HT1080 (cell line): ENCODE measurements at places on chromosomes 2 and 18.

GRCh38 chr2:77443076-77443475 is 79.1 kb downstream of the LRRTM4 start:
- DNase-seq, result peak; percentile 60

DNA sequence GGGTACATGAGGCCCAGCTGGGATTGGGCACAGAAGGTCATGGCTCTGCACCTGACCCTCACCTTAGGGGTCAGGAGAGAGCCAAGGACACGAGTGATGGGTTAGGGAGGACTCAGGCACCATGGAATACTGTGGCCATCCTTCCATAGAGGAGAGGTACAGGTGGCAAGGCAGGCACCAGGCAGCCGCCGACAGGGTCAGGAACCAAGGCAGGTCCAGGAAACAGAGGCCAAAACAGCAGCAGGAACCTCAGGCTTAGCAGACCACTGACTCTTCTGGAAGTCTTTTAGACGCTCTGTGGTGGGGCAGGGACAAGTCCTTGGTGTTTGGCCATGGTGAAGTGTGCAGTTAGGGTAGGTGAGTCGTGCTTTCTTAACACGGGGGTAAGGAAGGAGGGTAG is 128.0 kb downstream of the NEDD4L start:
- no peak for DNase-seq

GRCh38 chr2:191728750-191729624 is 51.1 kb downstream of the NABP1 start:
- DNase-seq, result peak; percentile 10

DNA sequence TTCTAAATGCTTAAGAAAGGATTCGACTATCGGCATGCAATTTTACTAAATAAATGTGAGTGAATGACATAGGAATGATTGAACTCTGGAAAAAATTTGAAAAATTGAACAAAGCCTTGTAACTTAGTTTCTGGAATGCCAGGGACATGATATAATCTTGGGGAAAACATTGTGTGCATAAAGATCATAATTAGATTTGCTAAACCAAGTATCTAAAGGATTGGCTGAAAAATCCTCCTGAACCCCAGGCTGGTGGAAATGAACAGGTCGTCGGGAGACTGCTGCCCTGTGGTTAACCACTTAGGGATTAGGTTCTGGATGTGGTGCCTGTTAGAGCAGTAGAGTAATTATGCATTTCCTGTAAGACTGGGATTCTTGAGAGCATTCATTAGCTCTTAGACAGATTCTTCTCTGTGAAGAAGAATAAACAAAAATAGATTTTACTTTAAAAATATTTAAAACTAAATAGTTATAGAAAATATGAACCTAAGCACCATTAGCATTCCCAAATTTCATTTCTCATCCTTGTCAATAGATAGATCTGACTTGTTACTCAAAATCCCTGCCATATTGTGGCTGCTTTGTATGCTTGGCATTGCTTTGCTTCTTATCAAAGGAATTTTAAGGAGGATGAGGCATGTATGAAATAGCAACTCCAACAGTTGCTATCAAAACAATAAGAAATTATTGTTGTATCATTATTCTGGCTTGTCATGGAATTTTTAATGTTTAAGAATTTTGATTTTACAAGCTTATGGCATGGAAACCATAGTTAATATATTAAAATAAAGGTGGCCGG is 55.9 kb downstream of the LYPD6B start:
- DNase-seq, result peak; percentile 81

GRCh38 chr2:232901736-232902578 is 31.9 kb downstream of the SNORC start:
- peak; percentile 96 for DNase-seq

GRCh38 chr2:240245706-240246105 is 105.2 kb upstream of the OTOS start:
- DNase-seq, result no peak

DNA sequence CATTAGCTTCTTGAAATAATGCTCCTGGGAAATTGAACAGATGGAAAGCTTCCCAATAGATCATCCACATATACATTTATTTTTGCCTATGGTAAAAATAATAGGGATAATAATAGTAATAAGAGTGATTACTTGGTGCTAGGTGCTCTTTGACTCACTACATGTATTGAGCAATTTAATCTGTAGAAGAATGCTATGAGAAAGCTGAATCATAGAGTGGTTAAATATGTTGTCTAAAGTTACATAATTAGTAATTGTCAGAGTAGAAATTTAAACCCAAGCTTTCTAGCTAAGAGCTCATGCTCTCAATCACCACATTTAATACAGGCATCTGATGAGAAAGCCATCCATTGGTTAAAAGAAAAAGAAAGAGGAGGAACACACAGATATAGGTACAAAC is 590.5 kb upstream of the SLC8A1 start:
- DNase-seq, result peak; percentile 7

DNA sequence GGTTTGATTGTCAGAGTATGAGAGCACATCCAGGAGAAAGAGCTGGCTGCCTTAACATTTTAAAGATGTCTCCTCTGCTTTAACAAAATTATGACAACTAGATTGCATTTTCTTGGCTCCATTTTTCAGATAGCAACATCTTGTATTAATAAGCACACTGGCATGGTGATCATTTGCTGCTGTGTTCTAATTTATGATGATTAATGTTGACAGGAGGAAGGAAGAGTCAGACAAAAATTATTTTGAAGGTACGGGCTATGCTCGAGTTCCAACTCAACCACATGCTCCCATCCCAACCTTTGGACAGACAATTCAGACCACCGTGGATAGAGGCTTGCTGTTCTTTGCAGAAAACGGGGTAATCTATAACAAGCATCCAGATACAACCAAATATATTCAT is 98.2 kb upstream of the TTC39C start:
- no peak for DNase-seq

GRCh38 chr18:55421615-55422419 is 166.2 kb downstream of the TCF4 start:
- no peak for DNase-seq

DNA sequence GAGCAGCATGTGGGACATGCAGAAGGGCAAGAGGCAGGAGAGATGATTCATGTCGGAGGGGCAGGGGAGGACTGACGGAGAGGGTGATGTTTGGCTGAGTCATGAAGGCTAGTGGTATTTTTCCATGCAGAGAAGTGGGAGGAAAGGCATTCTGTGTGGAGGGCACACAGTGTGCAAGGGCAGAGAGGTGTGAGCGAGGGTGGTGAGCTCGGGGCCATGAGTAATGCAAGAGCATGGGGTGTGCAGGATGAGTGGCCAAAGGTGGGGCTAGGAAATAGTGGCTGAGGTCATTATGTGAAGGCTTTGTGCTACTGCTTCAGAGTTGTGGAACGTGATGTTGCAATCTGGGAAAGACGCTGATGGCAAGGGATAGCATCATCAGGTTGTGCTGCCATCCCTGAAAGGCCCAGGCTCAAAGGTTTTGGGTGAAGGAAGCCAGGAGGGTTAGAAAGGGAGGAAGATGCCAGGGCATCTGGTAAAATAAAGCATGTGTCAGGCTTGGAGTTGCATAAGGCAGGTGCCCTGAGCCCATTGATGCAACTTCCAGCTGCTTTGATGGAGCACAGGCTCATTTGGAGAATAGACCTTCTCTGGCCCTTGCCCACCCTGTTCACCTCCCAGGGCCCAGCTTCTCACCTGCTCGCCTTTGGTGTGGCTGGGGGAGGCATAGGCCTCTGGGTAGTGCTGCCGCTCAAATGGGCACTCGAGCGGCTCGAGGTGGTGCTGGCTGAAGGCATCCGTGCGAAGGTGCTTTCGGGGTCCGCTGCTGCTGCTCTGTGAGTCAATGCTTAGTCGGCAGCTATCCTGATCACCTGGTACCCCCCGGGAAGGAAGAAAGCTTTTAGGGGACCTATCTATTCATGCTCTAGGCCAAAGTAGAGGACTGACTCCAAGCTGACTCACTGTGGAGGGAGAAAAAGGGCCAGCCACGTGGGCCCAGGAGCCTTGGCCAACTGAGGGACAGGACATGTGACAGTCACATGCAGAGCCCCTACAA is 37.5 kb downstream of the PAX8 start:
- peak; percentile 100 for DNase-seq

GRCh38 chr18:6271585-6271984 is 143.1 kb downstream of the L3MBTL4 start:
- no peak for DNase-seq

DNA sequence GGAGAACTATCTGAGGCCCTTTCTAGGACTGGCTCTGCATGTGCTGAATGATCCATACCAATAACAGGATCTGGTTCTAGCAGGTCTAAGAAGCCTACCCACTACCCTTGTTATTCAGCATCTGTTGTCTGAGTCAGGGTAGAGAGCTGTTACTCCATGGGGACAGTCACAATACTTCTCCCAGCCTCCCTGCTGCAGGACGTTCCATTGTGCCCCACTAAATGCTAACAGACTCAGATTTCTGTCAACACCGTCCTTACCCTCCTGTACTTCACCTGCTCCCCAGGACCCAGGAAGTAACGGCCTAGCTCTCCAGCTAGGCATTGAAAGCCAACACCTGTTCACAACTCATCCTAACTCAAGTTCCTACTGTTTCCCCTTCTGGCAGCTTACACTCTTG is 719.7 kb upstream of the ID2 start:
- no peak for DNase-seq

DNA sequence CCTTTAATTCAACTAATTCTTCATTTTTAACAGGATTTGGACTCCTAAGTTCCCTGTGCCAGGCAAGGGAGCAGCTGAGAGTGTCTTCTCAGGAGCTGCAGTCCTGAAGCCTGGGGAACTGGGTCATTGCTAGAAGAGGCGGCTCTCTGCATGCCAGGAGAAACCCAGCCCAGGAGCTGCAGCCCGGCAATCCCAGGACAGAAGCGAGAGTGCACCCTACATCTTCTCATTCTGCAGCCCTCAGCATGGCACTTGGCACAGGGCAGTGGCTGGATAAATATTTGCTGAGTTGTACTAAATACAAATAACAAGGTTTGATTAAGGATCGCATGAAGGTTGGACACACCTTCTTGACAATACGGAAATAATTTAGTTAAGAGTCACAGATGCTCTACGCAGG is 244.9 kb upstream of the PXDN start:
- no peak for DNase-seq

- DNase-seq, result no peak
These were observed 69.9 kb upstream of the SLC1A4 start for GRCh38 chr2:64919261-64919660.

DNA sequence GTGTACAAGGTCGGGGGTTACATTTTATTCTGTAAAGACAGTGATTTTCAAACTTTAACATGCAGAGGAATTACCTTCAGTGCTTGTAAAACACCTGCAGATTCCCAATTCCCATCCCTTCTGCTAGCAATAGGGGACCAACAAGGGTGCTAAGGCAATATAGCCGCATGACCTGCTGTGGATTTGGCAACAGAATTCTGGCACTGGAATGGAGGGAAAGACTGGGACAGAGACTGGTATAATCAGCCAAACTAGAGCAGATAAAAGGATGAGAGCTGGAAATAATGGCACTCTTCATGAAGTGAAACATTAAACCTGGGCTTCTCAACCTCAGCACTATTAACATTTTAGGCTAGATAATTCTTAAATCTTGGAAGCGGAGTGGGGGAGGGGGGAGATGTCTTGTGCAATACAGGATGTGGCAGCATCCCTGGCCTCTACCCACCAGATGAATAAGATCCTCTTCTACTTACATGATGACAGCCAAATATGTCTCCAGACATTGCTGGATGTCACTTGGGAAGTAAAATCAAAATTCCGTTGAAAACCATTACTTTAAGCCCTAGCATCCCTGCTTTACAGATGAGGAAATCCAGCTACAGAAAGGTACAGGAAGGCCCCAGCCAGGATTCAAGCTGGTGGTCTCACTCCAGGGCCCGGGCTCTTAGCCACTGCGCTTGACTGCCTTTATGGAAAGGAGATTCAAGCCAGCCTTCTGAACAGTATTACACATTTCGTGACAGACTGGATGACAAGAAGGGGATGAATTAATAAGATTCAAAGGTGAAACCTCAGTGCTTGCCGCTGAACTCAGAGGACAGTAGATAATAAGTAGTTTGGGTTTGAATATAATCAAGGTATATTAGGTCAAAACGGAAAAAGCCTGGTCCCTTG is 1.7 kb downstream of the EVA1A start:
- DNase-seq, result peak; percentile 66

DNA sequence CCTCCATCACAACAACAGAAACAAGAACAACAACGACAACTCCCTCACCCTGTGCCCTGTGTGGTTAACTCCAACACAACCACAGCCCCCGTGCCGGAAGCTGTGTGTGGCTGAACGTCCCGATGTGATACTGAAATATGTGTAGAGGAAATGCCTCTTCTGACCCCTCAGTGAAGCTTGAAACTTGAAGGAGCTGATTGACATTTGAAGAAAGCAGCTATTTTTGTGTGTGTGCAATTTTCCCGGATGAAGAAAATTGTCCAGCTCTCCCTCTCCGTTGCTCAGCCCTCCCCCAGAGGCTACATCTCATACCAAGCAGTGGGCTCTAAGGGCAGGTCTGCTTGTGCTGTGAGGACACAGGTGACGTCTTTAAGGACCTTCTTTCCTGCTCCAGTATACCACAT is 173.8 kb downstream of the ICOS start:
- peak; percentile 22 for DNase-seq

DNA sequence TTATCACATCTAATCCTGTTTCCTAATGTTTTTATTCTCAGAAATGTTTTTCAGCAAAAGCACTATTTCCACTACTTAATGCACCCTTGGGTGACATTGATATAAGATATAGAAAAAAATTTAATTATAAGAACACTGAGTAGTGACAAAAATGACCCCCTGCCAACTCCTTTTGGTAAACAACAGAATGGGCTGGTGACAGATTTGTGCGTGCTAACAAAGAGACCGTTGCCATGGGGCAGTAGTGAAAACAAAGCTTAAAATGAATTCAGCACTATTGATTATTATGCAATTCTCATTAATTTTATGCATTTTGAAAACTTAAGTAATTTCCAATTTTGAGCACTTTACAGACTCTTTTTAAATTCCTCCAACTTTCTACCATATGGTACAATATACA is 33.1 kb downstream of the RDH14 start:
- no peak for DNase-seq

- DNase-seq, result no peak
These were observed 37.8 kb downstream of the AGPS start for GRCh38 chr2:177430411-177430810.

DNA sequence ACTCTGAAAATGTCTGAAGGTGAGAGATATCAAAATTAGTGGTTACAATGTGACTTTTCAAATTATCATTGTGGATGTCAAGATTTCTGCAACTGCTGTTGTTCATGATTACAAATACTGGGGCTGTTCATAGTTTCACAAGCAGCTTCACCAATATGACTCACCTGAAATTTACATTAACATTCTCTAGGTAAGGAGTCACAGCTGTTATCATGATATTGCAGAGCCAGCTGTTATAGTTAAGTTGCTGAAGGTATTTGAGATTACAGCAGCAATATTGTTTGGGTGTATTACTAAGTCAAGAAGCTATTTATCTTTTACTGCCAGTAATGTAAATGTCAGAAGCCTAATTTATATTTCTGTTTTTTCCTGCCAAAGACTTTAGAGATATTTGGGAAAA is 140.0 kb downstream of the MC4R start:
- DNase-seq, result peak; percentile 79

GRCh38 chr2:134669731-134670669 is 48.8 kb downstream of the TMEM163 start:
- no peak for DNase-seq
